ENCODE measurements at places on chromosomes 3 and 15. TPM values are rescaled to one million over a fixed set of nuclear protein-coding genes. Genes with fewer than 3 reads are reported as not detected.

DNA sequence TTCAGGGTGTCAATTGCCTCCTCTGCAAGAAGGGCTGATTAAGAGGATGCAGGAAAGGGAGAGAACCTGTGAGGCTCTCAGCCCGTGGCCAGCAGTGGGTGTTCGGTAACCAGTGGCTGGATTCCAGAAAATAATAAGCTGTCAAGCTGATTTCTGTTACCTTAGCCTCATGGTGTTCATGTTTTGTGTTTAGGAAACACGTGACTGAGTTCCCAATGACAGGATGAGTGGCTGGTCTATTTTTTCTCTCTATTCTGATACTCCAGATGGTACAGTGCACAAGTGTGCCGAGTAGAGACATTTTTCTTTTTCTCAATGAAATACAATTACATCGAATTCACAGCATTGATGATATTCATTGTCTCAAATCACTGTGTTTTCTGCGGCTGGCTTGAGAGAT is 43.6 kb downstream of the EDEM1 start:
- DNase-seq, result no peak

DNA sequence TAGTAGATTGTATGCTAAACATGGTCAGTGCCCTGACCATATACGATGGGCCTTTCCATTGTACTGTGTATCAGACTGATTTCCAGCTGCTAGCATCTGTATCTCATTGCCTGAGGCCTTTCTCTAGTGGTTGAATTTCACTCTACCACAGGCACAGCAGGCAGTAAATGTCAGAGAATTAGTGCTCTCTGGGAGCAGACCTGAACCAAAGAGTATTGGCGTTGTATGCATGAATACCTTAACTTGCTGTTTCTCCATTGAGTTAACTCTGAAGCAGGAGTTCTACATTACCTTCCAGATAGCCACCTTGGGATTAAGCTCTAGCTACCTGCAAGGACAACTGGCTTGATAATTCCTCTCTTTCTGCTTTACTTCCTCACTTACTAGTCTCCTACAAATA is 439.2 kb upstream of the EPHA3 start:
- DNase-seq, result no peak

DNA sequence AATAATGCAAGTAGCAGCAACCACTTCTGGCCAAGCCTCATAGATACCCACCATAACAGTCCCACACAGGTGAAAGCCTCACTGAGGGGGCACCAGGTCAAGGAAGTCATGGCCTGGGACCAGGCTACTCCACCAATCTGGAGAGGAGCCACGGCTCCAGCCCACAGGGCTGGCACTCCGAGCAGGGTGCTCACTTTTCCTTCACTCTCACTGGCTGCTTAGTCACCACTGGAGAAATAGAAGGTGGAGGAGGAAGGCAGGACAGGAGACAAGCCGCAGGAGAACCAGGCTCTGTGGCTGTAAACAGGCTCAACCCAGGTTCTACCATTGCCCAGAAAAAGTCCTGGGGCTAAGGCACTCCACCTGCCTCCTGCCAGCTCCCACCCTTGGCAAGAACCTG is 1.2 kb downstream of the USP19 start:
- no peak for DNase-seq

GRCh38 chr3:71541313-71541712 is 42.2 kb downstream of the FOXP1 start:
- no peak for DNase-seq

DNA sequence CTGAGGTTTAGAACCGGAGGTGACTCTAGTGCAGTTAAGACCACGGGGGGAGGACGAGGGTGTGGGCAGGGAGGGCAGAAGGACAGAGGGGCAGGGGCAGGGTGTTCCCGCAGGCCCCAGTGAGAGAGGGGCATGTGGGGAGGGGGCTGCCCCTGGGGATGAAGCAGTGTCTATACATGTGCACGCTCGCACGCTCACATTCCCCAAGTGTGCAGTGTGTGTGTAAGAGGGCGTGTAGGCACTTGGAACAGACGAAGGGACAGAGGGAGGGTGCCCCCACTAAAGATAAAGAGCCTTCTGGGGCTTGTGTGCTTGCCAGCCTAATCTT is 69.5 kb upstream of the MEF2A start:
- DNase-seq, result no peak

- DNase-seq, result no peak
These were observed 115.4 kb downstream of the TCF12 start for GRCh38 chr15:57033715-57034439.

The ADAMTS9 gene
- 11.7 TPM for total RNA-seq

- DNase-seq, result no peak
These were observed 104.6 kb upstream of the SELENOK start for GRCh38 chr3:53996141-53996874.

GRCh38 chr3:110562621-110563020 is 509.0 kb upstream of the NECTIN3 start:
- DNase-seq, result no peak

GRCh38 chr15:39459548-39459947 is 121.3 kb upstream of the THBS1 start:
- no peak for DNase-seq

DNA sequence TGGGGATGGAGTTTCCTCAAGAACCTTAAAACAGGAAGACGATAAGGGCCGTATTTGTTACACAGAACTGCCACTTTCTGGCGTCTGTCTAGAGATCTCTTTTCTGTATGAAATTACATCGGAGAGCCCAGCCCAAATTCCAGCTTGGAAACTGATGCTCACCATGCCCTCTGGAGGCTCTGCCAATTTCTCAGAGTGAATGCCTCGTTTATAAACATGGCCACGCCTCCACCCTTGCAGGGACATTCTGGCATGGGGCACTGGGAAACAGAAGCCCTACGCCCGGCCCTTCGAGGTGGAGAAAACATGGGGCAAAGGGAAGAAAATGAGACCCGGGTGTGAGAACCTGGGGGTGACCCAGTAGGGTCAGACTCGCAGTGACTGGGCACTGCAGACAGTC is 53.4 kb upstream of the SEC13 start:
- DNase-seq, result no peak

DNA sequence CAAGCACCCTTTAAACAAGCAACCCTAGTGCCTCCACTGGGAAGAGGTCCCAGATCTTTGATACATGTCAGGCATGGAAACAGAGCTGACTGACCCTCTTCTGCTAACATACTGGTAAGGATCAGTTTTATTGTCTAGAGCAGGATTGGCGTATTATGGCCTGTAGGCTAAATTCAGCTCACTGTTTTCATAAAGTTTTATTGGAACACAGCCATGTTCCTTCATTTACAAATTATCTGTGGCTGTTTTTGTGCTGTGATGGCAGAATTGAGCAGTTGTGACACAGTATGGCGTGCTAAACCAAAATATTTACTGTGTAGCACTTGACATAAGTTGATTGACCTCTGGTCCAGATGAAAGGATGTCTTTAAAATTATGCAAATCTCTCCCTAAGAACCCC is 45.0 kb downstream of the WDR76 start:
- no peak for DNase-seq

The CSPG4 gene
- total RNA-seq, result 15.0 TPM

The NAALADL2 gene
- total RNA-seq, result 9.8 TPM

The EXD1 gene
- not detected for total RNA-seq

GRCh38 chr15:26325495-26325894 is 447.4 kb downstream of the GABRB3 start:
- DNase-seq, result no peak

The JAGN1 gene
- 23.8 TPM for total RNA-seq

DNA sequence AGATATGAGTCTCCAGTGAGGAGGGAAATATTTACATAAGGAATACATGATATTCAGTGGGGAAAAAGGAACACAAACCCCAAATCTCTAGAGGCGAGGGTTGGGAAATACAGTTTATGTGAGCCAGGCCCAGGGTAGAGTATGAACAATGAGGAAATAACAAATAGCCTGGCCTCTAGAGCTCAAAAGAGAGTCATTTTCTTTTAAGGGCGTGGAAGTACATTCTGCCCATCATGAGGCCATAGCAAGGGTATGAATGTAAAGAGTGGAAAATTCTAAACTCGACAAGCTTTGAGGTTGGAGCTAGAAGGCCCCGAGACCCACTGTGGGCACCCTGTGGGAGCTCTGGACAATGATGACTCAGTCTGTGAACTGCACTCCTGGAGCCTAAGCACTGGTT is 27.8 kb upstream of the IGF2BP2 start:
- DNase-seq, result no peak

DNA sequence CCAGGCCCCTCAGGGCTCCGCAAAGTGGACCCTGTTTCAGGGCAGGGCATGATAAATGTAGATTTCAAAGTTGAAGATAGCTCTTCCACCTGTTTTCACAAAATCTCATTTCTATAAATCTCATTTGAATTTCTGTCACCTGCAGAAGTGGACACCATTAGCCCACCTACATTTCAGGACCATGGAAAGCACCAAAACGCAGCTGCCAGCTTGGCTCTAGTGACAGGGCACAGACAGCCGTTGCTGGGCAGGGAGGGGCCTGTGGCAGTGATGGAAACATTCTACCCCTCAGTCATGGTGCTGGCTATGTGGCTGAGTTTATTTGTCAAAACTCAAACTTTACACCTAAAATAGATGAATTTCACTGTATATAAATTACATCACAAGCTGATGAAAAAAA is 40.4 kb downstream of the PRR23E start:
- no peak for DNase-seq

The GADL1 gene
- total RNA-seq, result not detected

DNA sequence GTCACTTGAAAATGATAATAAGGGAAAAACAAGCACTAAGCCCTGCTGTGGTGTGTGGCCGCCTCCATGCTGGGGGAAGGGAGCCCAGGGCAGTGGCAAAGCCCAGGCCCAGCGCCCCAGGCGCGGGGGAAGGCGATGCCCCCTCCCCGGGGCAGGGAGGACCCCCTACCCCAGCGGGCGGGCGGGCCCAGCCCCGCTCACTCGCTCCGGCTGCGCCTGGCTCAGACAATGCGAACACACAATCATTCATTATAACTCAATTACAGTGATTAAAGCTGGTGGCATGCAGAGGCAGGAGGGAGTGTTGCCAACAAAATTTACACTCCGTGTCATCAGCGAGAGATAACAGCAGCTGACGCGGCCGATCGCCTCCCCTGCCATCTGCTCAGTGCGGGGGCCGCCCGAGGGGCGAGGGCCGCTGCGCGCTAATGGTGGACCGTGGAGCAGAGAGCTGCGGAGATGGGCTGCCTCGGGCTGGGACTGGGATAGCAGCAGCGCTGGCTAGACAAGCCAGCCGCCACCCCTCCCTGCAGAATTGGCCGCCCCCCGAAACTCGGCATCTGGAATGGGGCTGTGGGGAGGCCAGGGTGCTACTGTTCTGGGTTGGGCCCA is 64.1 kb downstream of the TLE3 start:
- DNase-seq, result no peak

GRCh38 chr3:140593766-140594165 is 84.1 kb upstream of the TRIM42 start:
- no peak for DNase-seq

GRCh38 chr15:89958107-89958805 is 42.9 kb upstream of the ZNF710 start:
- peak; percentile 53 for DNase-seq

The SPTBN5 gene
- 2.1 TPM for total RNA-seq

- no peak for DNase-seq
These were observed 205.9 kb upstream of the MDFIC2 start for GRCh38 chr3:70518356-70518755.

- no peak for DNase-seq
These were observed 42.0 kb upstream of the FAM98B start for GRCh38 chr15:38411902-38412301.

The CCR8 gene
- not detected for total RNA-seq

DNA sequence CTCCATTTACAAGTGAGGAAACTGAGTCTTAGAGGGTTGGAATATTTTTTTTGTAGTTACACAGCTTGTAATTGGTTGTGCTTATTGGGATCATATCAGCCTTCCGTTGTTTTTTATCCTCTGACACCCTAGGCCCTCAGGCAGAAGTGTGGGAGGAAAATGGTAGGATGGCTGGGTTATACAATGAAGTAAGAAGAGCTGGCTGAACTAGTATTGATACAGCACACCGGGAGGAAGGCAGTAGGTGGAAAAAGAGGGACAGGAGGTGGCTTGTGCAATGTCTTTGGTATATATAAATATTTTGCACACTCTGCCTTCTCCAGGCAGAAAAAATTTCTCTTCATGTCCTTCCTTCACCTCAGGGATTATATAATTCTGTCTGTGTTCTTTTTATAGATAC is 214.3 kb upstream of the SGO1 start:
- no peak for DNase-seq

- DNase-seq, result peak; percentile 94
These were observed 42.9 kb downstream of the IDH2 start for GRCh38 chr15:90059208-90059985.

GRCh38 chr3:177470197-177470941 is 273.1 kb upstream of the TBL1XR1 start:
- no peak for DNase-seq

GRCh38 chr3:105965384-105965783 is 96.6 kb upstream of the CBLB start:
- DNase-seq, result no peak

GRCh38 chr3:28039829-28040228 is 201.6 kb upstream of the CMC1 start:
- no peak for DNase-seq

DNA sequence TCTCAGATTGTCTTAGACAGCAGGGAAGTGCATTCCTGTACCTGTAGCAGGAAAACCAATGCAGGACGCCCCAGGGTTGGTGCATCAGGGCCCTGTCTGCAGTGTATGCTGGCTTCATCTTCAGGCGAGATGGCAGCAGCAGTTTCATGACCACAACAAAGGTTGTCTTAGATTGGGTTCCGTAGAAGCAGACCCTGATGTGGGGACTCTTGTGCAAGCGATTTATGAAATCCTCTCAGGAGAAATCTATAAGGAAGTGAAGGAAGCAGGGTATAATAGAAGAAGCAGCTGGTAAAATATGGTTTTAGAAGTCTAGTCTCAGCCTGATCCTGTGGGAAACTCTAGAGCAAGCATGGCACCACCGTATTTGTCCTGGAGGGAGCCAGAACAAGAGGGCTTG is 25.0 kb downstream of the DNAH1 start:
- no peak for DNase-seq

The CSTA gene
- total RNA-seq, result 39.5 TPM

Measured in lower lobe of right lung (tissue), 2 donors.